Left cardiac atrium (tissue), 4 donors: ENCODE measurements at places on chromosomes 16 and 17. TPM values are rescaled to one million over a fixed set of nuclear protein-coding genes. Genes with fewer than 3 reads are reported as not detected.
A peak's percentile ranks its signal among the peaks of the same experiment; 100 is the strongest.

GUCY2D gene
- 0.10 TPM for total RNA-seq

MYL11 gene
- total RNA-seq, result not detected

MON1B gene
- 25.5 TPM for total RNA-seq

- DNase-seq, result no peak
Observed at GRCh38 chr17:53719229-53719628, 103.5 kb upstream of the KIF2B start.

DNA sequence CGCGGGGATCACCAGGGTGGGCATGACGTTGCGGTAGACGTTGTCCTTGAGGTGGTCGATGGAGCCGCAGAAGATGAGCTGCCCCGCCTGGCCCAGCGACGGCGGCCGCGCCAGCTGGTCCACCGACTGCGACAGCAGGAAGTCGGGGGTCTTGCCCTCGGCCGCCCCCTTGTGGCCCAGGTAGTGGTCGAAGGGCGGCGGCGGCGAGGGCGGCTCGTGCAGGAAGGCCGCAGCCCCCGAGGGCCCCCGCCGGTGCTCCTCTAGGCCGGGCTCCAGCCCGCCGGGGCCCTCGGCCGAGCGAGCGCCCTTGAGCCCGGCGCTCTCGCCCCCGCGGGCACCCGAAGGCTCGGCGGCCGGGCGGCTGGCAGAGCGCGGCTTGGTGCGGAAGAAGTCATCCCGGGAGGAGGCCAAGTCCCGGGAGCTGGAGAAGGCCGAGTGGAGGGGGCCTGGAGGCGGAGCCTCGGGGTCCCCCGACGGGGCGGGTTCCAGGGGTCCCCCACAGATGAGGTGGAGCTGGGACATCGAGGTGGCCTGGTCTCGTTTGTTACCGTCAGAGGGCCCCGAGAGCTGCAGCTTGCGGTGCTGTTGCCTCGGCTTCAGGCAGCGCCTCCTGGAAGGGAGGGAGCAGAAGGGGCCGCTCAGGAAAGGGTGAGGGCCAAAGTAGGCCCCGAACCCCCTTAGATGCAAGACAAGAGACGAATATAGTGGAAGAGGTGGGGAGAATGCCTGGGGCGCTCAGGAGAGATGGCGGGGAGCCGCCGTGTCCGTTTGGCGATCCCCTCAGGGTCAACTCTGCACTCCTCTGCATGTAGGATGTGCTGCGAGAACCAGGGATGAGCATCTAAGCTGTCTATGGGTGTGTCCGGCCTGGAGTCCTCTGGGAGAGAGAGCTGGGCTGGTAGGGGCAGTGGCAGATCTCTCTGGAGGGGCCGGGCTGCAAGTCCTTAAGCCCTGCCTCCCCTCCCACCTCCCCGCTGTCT lies 8.8 kb downstream of the FAM171A2 start:
- DNase-seq, result peak; percentile 65

DNA sequence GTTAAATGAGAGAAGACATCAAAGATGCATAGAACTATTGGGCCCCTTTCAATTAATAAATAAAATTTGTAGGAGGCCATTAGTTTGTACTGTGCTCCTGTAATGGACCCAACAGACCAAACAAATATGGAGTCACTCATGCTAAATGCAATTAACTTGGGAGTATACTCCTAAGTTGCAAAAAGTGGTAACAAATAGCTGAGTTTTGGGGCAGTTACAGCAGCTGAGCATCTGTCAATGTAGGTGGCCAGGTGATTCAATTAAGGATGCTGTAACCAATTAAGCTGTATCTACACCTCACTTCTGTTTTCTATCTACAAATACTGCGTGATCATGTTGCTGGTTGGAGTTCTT lies 34.9 kb downstream of the WNT9B start:
- no peak for DNase-seq

DNA sequence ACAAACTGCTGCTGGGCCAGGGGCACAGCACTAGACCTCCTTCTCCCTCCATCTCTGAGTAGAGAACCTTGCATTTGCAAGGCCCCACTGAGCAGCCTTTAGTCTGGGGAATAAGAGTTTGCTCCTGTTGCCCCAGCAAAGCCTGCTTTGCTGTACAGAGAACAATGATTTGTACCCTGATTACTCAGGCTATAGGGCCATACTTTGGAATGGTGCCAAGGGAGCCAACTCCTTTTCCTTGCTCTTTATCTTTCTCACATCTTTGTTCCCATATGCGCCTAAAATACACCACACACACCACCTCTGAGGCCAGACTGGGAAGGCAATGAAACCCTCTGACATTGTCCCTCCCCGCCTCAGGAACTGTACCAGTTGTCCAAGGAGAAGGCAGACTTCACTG lies 21.2 kb downstream of the LIG3 start:
- DNase-seq, result no peak

- no peak for DNase-seq
Observed at GRCh38 chr16:50957056-50957455, 194.0 kb downstream of the SALL1 start.

- no peak for DNase-seq
Observed at GRCh38 chr17:14303343-14304221, 2.7 kb downstream of the HS3ST3B1 start.

DNA sequence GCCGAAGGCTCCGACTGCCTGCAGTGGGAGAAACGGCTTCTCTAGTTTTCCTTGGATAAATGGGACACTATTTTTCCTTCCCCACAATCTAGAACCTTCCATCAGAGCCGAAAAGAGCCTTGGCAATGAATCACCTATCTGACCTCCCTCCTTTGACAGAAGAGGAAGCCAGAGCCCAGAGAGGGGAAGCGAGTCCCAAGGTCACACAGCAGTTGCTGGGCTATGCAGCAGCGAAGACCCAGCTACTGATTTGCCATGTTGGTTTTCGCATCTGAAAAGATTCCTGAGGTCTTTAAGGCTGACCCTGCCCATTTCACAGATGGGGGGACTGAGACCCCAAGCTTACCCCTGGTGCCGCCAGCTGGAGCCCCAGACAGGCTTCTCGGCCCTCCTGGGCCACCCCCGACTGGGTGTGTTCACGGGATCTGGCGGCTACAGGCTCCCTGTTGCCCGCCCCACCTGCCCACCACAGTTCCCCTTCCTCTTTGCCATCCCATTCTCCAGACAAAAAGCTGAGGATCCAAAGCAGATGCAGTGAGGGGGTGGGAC lies 45.9 kb downstream of the RAI1 start:
- DNase-seq, result no peak

DNA sequence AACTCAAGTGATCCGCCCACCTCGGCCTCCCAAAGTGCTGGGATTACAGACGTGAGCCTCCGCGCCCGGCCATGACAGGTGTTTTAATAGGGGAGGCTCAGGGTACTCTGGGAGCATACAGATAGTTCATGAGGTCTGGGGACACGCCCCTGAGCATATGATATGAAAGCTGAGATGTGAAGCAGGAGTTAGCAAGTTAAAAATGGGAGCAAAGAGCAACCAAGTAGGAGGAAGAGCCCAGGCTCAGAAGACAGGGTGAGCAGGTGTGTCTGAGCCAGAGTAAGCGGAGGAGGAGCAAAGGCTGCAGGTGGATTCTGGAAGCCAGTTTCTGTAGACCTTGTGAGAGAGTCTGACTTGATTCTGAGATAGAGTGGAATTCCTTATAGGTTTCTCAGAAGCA lies 103.6 kb downstream of the DNAH9 start:
- no peak for DNase-seq
